Gastrocnemius medialis (tissue), 4 donors: ENCODE measurements at places on chromosomes 6 and 20. TPM values are rescaled to one million over a fixed set of nuclear protein-coding genes. Genes with fewer than 3 reads are reported as not detected.

The ZSCAN26 gene
- 13.4 TPM for total RNA-seq

The PROKR2 gene
- not detected for total RNA-seq

The SLC17A3 gene
- total RNA-seq, result 0.22 TPM

The KHDRBS2 gene
- not detected for total RNA-seq

The CST7 gene
- 0.91 TPM for total RNA-seq

The OSBPL2 gene
- total RNA-seq, result 18.3 TPM

The ARHGAP40 gene
- not detected for total RNA-seq

The TMC2 gene
- total RNA-seq, result 0.10 TPM

The C6orf52 gene
- not detected for total RNA-seq

- DNase-seq, result no peak
Observed at GRCh38 chr6:22883061-22883717, 313.8 kb downstream of the HDGFL1 start.

DNA sequence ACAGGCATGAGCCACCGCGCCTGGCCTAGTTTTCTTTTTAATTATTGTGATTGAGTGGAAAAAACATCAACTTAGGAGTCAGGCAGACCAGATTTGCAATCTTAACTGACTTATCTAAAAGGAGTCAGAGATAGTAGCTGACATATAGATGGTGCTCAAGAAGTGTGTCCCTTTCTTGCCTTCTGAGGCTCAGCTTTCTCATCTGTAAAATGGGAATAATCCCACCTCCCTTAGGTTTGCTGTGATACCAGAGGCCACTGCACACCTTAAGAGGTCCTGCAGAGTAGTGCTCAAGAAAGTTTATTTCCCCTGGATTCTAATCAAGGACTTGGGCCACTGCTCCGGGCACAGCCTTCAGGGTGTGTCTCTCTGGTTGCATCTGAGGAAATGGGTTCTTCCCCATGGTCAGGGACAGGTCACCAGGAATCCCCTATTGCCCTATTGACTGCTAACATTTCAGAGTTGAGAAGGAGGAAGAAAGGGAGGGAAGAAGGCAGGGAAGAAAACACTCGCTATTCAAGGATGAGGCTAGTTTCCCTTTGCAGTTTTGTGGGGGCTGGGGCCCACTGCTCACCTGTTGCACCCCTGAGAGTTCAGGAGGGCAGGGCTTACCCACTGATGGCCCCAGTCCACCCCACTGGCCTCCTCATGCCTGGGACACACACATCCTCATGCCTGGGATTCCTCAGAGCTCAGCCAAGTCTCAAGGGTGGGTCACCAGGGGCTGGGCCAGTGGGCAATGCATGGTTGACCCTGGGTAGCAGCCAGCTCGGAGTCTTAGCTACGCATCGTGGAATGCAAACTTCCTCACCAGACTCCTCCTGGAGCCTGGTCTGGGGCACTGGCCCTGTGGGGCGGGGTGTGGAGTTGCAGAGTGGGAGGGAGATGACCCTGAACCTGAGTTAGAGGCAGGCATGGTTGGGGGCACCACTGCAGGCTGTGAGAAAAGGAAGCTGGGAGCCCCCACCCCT lies 21.2 kb downstream of the C6orf132 start:
- DNase-seq, result no peak

DNA sequence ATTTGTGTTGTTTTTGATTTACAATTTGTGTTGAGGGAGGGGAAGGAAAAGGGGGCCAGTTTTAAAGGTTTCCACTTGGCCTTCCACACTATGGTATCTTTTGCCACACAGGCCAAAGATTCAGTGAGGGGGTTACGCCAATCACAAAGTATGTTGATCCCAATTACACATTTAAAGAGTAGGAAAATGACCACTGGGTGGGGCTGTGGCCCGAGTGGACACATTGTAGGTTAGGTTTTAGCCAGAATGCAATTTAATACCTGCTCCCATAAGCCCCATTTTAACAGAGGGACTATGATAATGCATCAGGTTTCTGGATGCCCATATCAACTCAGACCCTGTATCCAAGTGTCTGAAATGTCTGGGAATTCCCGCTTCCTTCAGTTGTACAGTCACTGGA lies 15.6 kb downstream of the VGLL2 start:
- no peak for DNase-seq

DNA sequence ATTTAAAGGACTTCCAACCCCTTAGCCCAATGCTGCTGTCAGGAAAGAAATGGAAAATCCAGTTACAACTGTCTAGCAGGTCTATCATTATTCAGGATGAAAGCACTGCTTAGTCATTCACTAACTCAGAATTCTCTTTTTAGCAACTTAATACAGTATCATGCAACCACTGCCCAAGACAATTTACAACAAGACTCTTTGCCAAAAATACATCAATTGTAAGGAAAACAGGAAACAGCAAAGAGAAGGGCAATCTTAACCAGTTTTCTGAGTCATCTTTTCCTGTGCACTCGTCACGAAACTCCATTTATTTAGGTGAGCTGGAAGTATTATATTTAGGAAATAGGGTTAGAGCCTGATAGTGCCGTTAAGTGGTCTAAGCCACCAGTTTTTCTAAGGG lies 1197.7 kb upstream of the CITED2 start:
- no peak for DNase-seq

DNA sequence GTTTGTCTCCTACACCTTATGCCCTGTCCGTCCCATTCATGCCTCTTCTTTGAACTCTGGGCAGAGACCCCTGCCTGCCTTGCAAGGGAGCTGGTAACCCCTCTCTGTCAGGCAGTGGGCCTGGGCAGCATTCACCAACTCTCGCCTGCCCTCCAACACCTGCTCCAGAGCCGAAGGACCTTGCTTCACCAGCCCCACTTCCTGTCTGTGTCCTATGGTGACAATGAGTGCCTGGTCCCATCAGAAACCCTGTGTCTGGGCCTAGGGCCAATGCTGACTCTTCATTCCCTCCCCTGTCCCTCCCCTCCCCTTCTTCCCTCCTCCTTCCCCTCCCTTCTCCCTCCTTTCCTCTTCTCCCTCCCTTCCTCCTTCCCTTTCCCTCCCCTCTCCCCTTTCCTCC lies 22.8 kb upstream of the PCMTD2 start:
- DNase-seq, result no peak

- no peak for DNase-seq
Observed at GRCh38 chr6:163646133-163646532, 231.6 kb downstream of the QKI start.

GRCh38 chr6:65745614-65746013 lies 38.6 kb upstream of the EYS start:
- no peak for DNase-seq

DNA sequence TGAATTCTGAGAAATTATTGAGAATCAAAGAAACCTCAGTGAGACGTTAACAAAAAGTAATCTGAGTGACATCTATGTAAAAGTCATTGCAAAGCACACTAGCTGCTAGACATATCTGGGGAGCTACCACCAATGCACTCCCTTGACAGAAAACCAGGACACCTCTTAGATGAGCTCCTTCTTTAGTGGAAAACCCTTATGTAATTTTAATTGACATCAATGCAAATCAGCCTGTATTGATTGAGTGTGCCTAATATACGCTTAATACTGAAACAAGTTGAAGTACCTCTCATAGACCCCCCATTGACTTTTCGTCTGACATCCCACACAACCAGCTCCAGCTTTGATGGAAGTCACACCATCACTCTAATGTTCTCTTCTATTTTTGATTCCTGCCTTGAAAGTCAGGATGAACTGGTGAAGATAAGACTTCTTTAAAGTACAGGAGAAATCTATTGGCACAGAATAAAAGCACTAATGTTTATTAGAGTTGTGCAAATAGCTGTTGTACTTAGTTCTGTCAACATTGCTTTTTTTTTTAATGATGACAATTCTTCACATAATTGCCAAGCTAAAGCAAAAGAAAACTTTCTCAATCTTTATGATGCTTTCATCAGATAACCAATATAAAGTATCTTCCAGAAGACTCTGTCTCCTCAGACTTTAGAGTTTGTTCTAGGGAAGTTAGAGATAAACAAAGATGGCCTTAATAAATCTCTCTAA lies 98.0 kb upstream of the FAM8A1 start:
- DNase-seq, result no peak

- no peak for DNase-seq
Observed at GRCh38 chr6:112100561-112100960, 13.2 kb downstream of the FAM229B start.

DNA sequence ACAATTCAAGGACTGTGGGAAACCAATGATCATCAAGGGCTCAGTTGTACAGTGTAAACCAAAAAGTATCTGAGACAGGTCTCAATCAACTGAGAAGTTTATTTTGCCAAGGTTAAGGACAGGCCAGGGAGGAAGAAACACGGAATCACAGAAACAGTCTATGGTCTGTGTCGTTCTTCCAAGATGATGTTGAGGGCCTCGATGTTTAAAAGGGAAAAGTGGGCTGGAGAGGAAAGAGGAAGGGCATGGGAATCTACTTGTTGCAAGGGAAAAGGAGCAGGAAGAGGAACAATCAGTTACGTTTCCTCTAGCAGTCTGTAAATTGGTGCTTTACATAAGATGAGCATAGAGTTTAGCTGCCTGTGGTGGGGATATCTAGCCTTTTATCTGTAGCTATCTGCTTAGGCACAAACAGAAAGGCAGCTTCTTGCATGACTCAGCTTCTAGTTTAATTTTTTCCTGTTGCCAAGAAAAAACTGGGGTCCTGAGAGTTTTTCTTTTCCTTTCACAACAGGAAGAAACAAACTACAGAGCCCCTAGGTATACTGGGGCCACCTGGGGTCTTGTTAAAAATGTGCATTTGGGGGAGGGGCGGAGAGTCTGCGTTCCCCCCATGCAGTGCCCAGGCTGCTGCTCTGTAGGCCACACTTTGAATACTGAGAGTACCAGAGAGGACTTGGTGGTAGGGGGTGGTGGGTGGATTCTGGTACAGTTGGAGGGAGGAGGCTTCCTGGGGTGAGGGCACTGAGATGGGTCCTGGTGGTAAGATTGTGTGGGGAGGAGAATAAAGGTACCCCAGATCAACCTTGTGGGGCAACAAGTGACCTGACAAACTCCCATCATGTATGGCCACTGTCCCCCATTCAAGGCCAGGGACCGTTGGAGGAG lies 35.3 kb upstream of the EZR start:
- DNase-seq, result no peak

DNA sequence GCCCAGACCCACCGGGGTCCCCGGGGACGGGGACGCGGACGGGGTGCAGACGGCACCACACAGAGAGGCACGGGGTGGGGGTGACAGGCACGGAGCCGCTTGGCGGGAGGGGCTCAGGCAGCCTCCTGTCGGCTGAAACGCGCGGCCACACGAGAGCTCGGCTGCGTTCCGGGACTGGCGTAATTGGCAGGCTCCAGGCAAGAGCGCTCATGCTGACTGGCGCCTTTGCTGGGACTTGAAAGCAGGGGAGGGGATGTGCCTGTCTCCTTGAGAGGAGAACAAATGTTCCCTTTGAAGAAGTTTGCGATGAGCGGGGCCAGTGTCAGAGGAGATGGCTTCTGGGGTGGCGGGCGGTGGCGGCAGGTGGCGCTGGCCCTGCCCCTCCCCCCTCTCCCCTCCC lies 25.8 kb downstream of the BHLHE23 start:
- no peak for DNase-seq

GRCh38 chr6:29553268-29554057 lies 6.1 kb downstream of the UBD start:
- DNase-seq, result no peak

GRCh38 chr6:127980996-127981395 lies 80.1 kb upstream of the THEMIS start:
- DNase-seq, result no peak
